ENCODE measurements at places on chromosomes 5 and 9.

DNA sequence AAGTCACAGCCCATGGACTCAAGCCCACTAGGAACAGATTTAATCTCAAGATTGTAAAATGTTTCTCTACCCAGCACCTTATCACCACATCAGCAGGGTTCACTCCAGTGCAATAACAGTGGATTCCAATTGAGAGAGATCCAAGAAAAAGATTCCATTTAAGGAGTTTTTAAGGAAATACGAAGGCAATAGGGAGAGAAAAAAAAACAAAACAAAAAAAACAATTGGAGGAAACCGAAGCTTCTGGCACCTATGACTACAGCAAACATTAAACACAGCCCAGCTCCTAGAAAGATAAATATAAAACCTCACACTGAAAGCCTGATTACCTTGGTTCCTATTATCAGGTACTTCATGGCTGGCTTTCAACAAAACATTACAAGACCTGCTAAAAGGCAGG is 192.7 kb downstream of the DAB2IP start:
- no peak for DNase-seq

- DNase-seq, result no peak
Measured at GRCh38 chr5:111628901-111629300, 116.6 kb upstream of the STARD4 start.

GRCh38 chr9:121863955-121864354 is 212.5 kb downstream of the DAB2IP start:
- no peak for DNase-seq

DNA sequence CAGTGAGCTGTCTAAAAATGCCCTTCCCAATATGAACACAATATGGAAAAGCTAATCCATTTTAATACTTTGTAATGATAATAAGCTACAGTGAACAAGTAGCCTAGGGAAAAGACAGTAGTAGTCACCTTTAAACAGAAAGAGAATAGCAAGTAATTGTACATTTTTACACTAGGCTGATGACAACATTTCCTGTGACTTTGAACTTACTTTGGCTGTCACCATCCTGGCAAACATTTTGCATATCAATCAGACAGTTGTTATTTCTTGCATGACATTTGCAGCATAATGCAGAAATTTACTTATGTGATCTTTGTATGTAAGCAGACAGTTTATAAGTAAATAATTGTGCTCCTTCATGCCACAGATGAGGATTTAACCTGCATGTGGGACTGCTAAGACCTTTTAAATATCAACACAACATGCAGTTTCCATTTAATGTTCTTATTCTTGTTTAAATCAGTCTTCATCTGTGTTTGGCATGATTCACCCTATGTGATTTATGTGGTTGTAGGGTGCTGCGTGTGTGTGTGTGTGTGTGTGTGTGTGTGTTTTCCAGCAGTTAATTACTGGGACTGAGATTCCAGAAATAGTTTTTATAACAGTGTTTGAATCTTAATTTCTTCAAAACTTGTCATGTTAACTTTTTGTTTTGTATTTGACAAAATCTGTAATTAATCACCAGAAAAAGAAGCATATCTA is 997.1 kb upstream of the ARRDC3 start:
- no peak for DNase-seq

DNA sequence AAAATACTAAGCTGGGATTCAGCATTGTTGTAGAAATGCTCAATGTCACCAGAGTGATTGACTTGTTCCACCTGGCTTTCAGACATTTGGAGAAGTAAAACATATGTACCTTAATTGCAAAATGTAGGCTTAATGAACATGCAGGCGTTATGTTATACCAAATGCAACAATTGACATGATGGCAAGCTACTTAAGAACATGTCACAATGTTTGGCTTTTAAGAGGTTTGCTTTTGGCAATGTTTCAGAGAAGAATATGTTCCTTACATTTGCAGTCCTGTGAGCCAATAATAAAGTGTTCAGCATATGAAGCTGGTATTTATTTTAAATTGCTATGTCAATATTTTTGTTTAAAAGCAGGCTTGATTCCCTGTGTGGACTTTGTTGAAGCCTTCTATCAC is 111.7 kb upstream of the NUDT12 start:
- DNase-seq, result no peak

DNA sequence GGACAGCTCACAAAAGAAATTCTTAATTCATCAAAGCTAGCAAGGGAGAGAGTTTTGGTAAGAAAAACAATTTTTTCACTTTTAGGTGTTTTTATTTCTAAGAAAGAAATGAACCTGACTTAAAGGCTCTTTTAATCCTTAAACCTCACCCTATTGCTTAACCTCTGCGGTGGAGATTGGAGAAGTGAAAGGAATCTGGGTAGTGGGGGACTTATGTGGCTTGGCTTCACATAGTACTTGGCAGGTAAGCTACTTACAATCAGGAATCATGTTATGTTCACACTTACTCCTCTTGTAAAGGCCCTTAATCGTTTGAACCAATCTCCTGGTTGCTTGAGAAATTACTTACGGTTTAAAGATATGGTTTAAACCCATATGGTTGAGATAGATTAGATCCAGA is 104.8 kb downstream of the ISOC1 start:
- DNase-seq, result no peak

DNA sequence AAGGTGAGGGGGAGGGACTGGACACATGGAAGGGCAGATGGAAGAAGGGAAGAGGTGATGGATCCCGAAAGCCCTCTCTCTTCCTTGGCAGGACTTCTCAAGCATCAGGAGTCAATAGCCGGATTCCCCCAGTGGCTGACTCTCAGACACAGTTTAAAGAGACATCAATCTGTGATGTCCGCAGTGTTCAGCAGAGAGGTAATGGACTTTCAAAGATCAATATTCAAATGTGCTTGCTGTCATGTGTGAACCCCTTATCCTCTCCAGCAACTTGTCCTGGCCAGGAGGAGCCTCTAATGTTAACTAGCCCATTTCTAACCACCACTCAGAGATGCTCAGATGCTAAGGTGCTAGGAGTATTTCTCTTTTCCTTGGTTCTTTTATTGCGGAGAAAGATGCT is 392.2 kb downstream of the IRX1 start:
- DNase-seq, result no peak

DNA sequence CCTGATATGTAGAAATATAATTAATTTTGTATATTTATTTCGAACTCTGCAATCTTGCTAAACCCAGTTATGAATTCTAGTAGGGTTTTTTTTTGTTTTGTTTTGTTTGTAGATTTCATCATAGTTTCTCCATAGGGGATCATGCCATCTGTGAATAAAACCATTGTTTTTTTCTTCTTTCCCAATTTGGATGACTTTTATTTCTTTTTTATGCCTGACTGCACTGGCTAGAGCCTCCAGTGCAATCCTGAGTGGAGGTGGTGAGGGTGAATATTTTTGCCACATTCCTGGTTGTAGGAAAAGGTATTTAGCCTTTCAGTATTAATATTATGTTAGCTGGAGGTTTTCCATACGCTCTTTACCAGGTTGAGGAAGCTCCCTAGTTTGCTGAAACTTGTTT is 70.0 kb upstream of the GFPT2 start:
- DNase-seq, result no peak

DNA sequence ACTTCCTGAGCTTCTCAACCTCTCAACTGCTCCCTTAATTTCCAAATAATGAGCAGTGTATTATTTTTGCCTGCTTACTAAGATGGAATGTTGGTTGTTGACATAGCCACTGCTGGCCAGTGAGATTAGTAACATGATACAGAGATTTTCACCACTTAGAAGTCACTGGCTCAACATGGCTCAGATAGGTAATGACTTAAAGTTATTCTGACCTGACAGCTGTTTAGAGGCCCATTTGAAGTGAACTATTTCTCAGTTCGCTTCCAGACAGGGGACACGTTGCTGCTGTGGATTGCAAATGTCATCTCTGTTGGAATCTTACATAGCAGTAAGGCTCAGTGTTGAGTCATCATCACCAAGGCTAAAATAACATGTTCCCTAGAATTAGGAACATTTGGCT is 490.2 kb downstream of the TLE4 start:
- DNase-seq, result no peak

- no peak for DNase-seq
Measured at GRCh38 chr9:96618209-96619123, 1.2 kb downstream of the CDC14B start.

DNA sequence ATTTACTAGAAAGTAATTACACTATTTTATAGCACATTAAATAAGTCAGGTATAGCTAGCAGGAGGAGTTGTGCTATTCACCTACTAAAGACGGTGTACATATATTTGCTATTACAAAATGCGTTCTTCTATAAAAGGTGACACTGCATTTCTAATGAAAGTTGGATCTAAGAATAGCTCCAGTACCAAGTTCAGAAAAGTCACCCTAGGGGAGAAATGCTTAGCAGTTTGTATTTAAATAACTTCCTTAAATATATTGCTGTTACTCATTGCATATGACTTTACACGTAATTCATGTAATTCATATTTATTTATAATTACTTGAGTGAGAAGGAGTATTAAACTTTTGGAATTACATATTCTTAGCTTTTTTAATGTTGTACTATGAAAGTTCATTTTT is 7.0 kb upstream of the SUB1 start:
- no peak for DNase-seq

GRCh38 chr5:6712577-6713273 is 507 bp upstream of the TENT4A start:
- DNase-seq, result peak; percentile 93

DNA sequence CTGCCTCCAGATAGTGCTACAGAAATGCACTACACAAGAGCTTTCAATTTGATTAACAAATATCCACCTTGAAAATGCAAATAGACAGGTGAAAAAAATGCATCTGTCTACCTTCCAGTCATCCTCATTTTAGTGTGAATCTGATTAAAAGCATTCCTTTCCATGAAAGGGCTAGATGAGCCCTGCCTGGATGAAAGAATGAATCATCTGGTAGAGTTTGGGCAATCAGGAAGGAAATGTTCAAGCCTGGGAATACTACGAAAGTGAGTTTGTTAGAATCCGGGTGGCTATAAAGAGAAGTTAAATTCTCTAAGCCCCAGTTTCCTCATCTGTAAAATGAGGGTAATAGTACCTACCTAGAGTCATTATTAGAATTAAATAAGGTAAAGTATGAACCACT is 142.6 kb downstream of the FAM114A2 start:
- no peak for DNase-seq

DNA sequence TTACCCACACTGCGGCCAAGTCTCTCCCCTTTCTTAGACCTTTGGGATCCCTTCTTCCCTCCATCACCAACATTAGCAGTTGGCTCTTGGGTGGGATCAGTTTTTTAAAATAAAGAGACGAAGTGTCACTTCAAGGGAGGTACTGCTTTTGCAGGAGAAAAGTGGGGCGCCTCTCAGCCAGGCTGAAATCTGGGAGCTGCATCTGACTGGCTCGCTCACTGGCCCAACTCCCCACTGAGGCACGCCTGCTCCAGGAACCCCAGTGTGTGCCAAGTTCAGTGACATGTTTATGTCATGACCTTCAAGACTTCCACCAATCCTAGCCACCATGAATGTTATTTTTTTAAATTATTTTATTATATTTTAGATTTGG is 130.5 kb downstream of the MVB12B start:
- DNase-seq, result no peak

- no peak for DNase-seq
Measured at GRCh38 chr5:150489360-150490295, 18.3 kb upstream of the NDST1 start.

GRCh38 chr9:121067640-121068039 is 7.1 kb upstream of the CNTRL start:
- DNase-seq, result no peak

GRCh38 chr9:91419222-91420191 is 4.1 kb downstream of the NFIL3 start:
- no peak for DNase-seq

DNA sequence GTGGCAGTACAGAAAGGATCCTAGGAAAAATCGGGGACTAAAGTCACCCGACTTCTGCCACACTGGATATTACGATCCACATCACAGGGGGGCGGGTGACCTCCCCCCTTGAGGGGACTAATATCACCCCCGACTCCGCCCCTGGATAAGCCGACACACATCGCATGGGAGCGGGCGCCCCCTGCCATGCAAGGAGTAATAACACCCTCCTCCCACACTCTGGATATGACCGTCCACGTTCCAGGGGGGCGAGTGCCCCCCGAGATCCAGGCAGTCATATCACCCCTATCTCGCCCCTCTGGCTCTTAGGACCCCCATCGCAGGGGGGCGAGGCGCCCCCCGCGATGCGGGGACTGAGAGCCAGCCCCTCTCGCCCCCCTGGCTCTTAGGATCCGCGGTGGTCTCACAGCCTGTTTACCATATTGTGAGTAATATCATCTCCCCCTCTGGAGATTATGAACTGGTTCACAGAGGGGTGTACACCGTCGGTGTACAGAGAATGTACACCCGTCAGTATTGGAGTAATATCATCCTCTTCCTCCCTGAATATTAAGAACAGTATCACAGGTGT is 423.0 kb downstream of the DIRAS2 start:
- DNase-seq, result no peak

- DNase-seq, result no peak
Measured at GRCh38 chr9:30382271-30382670, 2002.2 kb upstream of the ACO1 start.

DNA sequence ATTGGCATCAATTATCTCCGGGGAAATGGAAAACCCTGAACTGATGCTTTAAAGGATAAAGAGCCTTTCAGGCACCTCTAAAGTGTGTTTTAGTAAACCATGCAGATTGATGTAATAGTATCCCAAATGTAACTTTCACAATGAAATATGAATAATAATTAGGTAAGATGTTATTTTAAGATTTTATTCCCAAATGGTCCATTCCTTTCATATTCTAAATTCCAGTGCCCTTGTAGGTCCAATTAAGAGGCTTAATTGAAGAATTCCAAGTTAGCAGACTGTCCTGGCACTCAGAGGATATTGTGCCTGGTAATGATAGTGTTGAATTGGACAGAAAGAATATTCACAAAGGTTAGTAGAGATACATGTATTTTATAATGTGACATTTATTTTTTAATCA is 352.5 kb upstream of the NUDT12 start:
- DNase-seq, result no peak

GRCh38 chr9:88653911-88654310 is 118.9 kb downstream of the NXNL2 start:
- no peak for DNase-seq

DNA sequence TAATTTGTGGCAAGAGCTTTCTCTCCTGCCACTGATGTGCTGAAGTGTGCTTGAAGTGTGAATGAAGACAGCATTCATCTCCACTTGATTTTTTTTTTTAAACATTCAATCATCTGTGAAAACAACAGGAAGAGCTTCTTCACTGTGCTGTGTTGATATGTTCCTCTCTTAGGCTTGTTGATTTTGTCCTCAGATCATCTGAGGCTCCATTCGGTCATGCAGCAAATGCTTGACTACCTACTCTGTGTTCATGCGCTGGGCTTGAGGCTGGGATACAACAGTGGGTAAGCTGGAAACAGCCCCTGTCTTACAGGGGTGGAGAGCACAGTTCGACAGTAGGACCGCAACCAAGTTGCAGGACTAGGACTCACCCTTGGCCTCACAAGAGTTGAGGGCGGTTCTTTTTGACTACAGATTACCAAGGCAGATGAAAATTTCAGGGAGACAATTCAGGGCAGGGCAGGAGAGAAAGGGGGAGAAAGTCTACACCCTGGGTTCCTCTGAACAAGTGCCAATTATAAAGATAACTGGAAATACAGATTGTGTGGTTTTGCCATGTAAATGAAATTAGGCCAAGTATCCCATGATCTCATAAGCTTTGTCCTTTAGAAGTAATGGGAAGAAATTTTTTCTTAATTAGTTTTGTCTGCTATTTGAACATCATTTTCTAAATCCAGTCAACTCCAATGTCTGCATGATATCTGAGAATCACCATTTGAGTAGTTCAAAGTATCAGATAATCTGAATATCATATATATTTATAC is 31.0 kb upstream of the F2R start:
- no peak for DNase-seq

All from stimulated activated CD8-positive, alpha-beta memory T cell treated with anti-CD3 and anti-CD28 coated beads, Interleukin-4, amount 100 ng/mL, for 4 hours (primary cell).